Daoy (cell line): ENCODE measurements at places on chromosomes 13 and 19.

DNA sequence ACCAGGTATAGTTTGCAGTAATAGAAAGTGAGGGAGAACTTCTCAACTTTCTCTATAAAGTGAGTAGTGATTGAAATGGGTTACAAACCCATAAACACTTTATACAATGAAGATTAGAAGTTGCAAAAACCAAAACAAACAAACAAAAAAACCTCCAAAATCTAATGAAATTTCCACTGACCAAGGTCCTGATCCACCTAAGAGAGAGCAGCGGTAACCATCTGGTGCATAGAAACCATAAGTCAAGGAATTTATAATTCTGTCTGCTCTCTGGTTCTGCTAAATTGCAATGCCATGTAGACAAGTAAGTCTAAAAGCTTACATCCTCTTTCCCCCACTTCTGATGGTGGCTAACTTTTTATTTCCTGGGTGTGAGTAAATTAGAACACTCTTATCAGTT is 463.4 kb downstream of the EFNB2 start:
- no peak for DNase-seq

DNA sequence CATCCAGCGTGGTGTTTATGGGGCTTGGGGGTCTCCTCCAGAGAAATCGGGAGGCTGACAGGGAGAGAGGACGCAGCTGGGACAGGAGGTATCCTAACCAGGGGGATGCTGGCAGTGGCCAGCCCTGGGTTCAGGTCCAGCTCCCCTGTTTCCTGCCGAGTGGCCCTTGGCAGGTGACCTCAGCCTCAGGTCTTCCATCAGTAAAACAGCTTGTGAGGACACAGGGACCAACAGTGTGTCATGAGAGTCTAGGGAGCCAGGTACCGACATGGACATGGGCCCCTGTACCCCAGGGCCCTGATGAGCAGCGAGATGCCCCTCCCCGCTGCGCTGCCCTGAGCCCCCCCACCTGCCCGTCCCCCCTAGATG is 19.6 kb downstream of the EVI5L start:
- DNase-seq, result no peak

- no peak for DNase-seq
Measured at GRCh38 chr19:10891405-10892086, 20.2 kb downstream of the CARM1 start.

GRCh38 chr13:36718686-36719085 is 44.9 kb downstream of the SERTM1 start:
- DNase-seq, result no peak
